ENCODE measurements at places on chromosomes 2 and 18. TPM values are rescaled to one million over a fixed set of nuclear protein-coding genes. Genes with fewer than 3 reads are reported as not detected.

- no peaks in the 10 kb centered on the region for H3K4me1 ChIP-seq
- no peak overlapping the region for H3K4me3 ChIP-seq
- no peak for DNase-seq
- no peaks in the 10 kb centered on the region for H3K27me3 ChIP-seq
- H3K36me3 ChIP-seq = no peaks in the 10 kb centered on the region
These were observed 8.5 kb downstream of the ZNF396 start for GRCh38 chr18:35368595-35368994.

- H3K36me3 ChIP-seq = no peaks in the 10 kb centered on the region
- peak overlapping the region; percentile 97 for H3K27ac ChIP-seq
- no peaks in the 10 kb centered on the region for H3K27me3 ChIP-seq
These were observed 10.3 kb downstream of the TEX44 start for GRCh38 chr2:231602859-231603467.

GRCh38 chr2:215707608-215708007, 271.7 kb upstream of the FN1 start:
- H3K27ac ChIP-seq = no peak overlapping the region
- DNase-seq = no peak
- no peaks in the 10 kb centered on the region for H3K36me3 ChIP-seq
- peaks cover 5% of the 10 kb centered on the region for H3K4me1 ChIP-seq
- no peaks in the 10 kb centered on the region for H3K27me3 ChIP-seq
- no peak overlapping the region for H3K4me3 ChIP-seq

DNA sequence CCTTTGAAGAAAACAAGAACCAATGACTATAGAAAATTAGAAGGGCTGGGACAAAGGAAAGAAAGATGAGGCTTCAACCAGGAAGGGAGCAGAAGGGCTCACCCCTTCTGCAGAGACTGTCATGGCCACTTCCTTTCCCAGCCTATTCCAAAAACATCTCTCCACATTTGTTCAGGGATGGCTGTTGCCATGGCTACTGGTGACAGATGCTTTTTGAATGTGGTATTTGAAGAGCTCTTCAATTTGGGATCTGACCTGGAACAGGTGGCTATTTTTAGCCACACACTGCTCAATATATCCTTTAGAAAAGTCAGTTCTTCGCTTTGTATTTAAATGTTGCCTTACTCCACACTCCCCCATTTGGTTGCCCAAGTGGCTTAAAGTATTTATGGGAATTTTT, 64.1 kb upstream of the LCLAT1 start:
- H3K27ac ChIP-seq = no peak overlapping the region
- no peaks in the 10 kb centered on the region for H3K36me3 ChIP-seq
- no peaks in the 10 kb centered on the region for H3K27me3 ChIP-seq
- H3K4me1 ChIP-seq = no peaks in the 10 kb centered on the region
- no peak for DNase-seq

Gene LAMA3
- 7.4 TPM for total RNA-seq

GRCh38 chr2:20568501-20569463, 82.1 kb downstream of the HS1BP3 start:
- H3K27ac ChIP-seq = no peak overlapping the region
- H3K4me3 ChIP-seq = no peak overlapping the region
- peaks cover 6% of the 10 kb centered on the region for H3K4me1 ChIP-seq
- no peaks in the 10 kb centered on the region for H3K27me3 ChIP-seq
- no peaks in the 10 kb centered on the region for H3K36me3 ChIP-seq

Gene SLC39A6
- 65.7 TPM for total RNA-seq

Gene CTLA4
- not detected for total RNA-seq

DNA sequence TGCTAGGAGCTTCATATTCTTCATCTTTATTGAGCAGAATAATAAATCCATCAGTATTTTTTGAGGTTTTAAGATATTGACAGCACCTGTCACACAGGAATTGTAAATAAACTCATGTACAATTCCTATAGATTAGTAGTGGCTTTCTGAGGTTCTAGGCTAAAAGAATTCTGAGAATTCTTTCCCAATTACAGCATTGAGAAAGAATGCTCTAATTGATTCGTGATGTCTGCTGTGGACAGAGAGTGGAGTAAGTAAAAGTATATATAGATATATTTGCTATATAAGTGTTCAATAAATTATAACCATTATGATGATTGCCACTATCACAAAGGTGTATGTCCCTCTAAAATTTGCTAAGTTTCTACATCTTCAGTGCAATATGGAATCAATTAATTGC, 186.5 kb upstream of the NRP2 start:
- H3K36me3 ChIP-seq = no peaks in the 10 kb centered on the region
- no peak overlapping the region for H3K4me3 ChIP-seq
- no peak for DNase-seq

Gene PSD4
- 2.0 TPM for total RNA-seq

Gene G6PC2
- total RNA-seq = not detected

Gene GREB1
- 335 TPM for total RNA-seq

Gene EVX2
- not detected for total RNA-seq

Gene ODC1
- 55.7 TPM for total RNA-seq

Gene SERPINB11
- total RNA-seq = not detected

- H3K36me3 ChIP-seq = no peaks in the 10 kb centered on the region
- no peaks in the 10 kb centered on the region for H3K4me1 ChIP-seq
- no peak overlapping the region for H3K4me3 ChIP-seq
- H3K27ac ChIP-seq = no peak overlapping the region
- no peak for DNase-seq
These were observed 77.3 kb upstream of the PHLPP1 start for GRCh38 chr18:62637807-62638687.

DNA sequence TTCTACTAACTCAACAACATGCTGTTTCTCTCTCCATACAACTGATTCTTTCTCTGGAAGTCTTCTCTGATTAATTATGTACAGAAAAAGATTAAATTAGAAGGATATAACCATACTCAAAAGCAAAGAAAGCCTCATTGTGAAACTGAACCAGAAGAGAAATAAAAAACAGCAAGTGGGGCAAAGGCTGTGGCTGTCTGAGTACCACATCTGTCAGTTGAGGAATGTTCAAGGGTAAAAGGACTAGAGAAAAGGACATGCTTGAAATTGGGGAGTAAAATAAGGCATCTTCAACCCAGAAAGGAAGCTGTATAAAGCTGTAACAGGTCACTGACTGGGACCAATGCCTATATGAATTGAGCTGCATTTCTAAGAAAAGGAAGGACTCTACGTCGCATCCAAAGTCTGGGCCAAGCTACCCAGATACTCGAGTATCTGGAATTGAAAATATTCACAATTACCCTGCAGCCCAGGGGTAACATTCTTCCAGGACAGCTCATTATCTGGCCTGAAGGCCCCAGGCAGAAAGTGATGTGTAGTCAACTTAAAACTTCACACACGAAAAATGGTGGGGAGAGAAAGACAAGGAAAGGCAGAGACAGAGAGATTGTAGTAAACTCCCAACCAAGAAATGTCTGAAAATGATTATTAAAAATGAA, 356.0 kb upstream of the GALNT5 start:
- no peaks in the 10 kb centered on the region for H3K27me3 ChIP-seq
- no peak overlapping the region for H3K4me3 ChIP-seq
- no peaks in the 10 kb centered on the region for H3K36me3 ChIP-seq

- DNase-seq = no peak
- no peaks in the 10 kb centered on the region for H3K4me1 ChIP-seq
- H3K27me3 ChIP-seq = no peaks in the 10 kb centered on the region
- no peak overlapping the region for H3K27ac ChIP-seq
- H3K36me3 ChIP-seq = no peaks in the 10 kb centered on the region
These were observed 35.5 kb downstream of the BUB1 start for GRCh38 chr2:110642360-110642759.

Gene ANKRD23
- 11.6 TPM for total RNA-seq

Gene UCN
- 1.4 TPM for total RNA-seq

DNA sequence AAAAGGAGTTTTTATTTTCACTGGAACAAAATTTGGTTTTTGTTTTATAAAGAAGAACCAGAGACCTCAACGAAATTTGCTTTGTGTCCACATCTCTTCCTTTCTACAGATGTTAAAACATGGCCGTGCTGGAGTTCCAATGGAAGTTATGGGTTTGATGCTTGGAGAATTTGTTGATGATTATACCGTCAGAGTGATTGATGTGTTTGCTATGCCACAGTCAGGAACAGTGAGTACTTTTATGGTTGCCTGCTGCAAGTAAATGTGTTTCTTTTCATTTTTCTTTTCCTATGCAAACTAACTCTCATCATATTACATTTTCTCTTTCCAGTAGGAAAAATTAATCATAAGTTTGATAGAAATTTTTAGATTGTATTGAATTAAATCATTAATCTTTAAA, 48.4 kb upstream of the TBR1 start:
- H3K27ac ChIP-seq = no peak overlapping the region
- H3K4me3 ChIP-seq = no peak overlapping the region
- no peak for DNase-seq
- no peaks in the 10 kb centered on the region for H3K36me3 ChIP-seq
- no peaks in the 10 kb centered on the region for H3K27me3 ChIP-seq

Gene OXER1
- total RNA-seq = 6.0 TPM

Gene IHH
- total RNA-seq = 0.36 TPM

Gene GAL3ST2
- 4.3 TPM for total RNA-seq

Gene ANKRD44
- 20.8 TPM for total RNA-seq

- H3K27me3 ChIP-seq = no peaks in the 10 kb centered on the region
- no peak overlapping the region for H3K4me3 ChIP-seq
These were observed 194.6 kb downstream of the GPD2 start for GRCh38 chr2:156630579-156631337.

GRCh38 chr2:123644053-123644452, 381.0 kb upstream of the CNTNAP5 start:
- no peaks in the 10 kb centered on the region for H3K36me3 ChIP-seq
- no peaks in the 10 kb centered on the region for H3K27me3 ChIP-seq
- no peak overlapping the region for H3K27ac ChIP-seq
- no peaks in the 10 kb centered on the region for H3K4me1 ChIP-seq
- H3K4me3 ChIP-seq = no peak overlapping the region

Gene OSR1
- 5.6 TPM for total RNA-seq

Gene NETO1
- not detected for total RNA-seq

DNA sequence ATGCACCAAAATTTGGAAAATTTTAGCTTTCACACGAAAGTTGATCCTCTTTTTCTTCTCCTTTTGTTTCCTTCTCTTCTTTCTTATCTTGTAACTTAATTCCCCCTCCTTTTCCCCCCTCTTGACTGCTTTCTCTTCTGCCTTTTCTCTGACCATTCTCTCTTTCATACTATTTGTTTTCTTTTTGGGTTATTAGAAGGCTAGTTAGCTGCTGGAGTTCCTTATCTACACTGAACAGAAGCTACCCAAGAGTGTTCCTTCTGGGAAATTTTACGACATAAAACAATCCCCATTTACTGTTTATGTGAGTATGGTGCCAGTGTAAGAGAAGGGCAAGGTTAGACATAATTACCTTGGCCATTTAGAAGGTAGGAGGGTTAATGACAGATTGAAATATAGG, 218.4 kb upstream of the DTNA start:
- DNase-seq = no peak
- H3K4me3 ChIP-seq = no peak overlapping the region
- no peak overlapping the region for H3K27ac ChIP-seq
- H3K4me1 ChIP-seq = no peaks in the 10 kb centered on the region
- no peaks in the 10 kb centered on the region for H3K27me3 ChIP-seq

- H3K4me1 ChIP-seq = no peaks in the 10 kb centered on the region
- H3K27me3 ChIP-seq = no peaks in the 10 kb centered on the region
- no peak for DNase-seq
- no peak overlapping the region for H3K4me3 ChIP-seq
These were observed 226.6 kb upstream of the ST6GAL2 start for GRCh38 chr2:107112561-107112960.

DNA sequence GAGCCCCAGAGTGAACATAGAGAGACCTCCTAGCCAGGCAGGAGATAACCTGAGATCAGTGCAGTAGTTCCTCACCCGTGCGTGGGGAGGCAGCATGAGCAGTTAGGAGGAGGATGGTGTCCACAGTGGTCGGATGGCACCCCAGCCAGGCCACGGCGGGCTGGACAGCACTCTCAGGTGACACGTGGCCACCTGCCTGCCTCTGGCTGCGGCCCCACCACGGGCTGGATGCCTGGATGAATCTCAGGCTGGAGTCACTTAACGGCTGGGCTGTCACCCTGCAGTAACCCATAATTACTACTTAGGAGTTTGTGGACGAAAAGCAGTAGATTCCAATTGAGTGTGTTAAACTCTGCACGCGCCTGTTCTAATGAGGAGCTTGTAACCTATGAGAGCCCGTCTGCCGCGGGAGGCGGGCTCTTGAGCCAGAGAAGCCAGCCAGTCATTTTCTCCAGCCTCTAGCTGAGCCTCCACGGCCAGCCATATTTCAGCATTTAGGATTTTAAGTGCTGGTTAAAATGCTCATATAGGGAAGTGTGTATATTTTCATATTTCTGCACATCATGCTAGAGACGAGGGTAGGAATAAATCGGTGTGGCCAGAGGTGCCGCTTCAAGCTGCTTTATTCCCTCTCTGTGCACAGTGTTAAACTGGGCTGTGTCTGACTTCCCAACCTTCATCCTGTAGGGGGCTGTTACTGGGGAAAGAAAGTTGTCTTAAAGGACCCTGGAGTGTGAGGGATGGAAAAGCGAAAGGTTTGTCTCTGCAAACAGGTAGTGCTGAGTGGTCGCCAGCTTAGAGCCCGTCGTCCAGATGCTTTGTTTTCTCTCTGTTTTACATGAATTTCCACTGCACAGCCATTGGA, 144.0 kb downstream of the GLI2 start:
- peaks cover 21% of the 10 kb centered on the region for H3K4me1 ChIP-seq
- H3K36me3 ChIP-seq = no peaks in the 10 kb centered on the region
- no peak for DNase-seq

GRCh38 chr2:111697560-111697959, 186.4 kb downstream of the ANAPC1 start:
- H3K36me3 ChIP-seq = no peaks in the 10 kb centered on the region
- no peak overlapping the region for H3K27ac ChIP-seq
- peaks cover 2% of the 10 kb centered on the region for H3K4me1 ChIP-seq
- H3K27me3 ChIP-seq = no peaks in the 10 kb centered on the region

- H3K27me3 ChIP-seq = no peaks in the 10 kb centered on the region
- peaks cover 11% of the 10 kb centered on the region for H3K4me1 ChIP-seq
- no peak for DNase-seq
- no peaks in the 10 kb centered on the region for H3K36me3 ChIP-seq
These were observed 99.8 kb downstream of the KLHL29 start for GRCh38 chr2:23484767-23485166.

DNA sequence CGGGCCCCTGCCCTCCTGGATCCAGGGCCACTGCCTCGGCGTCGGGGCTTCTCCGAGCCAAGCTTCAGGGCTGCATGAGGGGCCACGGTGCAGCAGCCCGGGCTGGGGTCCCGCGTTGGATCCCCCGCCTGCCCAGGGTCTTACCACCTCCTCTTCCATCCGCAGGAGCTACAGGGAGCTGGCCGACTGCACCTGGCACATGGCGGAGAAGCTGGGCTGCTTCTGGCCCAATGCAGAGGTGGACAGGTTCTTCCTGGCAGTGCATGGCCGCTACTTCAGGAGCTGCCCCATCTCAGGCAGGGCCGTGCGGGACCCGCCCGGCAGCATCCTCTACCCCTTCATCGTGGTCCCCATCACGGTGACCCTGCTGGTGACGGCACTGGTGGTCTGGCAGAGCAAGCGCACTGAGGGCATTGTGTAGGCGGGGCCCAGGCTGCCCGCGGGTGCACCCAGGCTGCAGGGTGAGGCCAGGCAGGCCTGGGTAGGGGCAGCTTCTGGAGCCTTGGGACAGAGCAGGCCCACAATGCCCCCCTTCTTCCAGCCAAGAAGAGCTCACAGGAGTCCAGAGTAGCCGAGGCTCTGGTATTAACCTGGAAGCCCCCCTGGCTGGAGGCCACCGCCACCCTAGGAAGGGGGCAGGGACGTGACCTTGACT, 52.1 kb downstream of the RAMP1 start:
- no peak overlapping the region for H3K4me3 ChIP-seq
- no peaks in the 10 kb centered on the region for H3K36me3 ChIP-seq
- H3K4me1 ChIP-seq = no peaks in the 10 kb centered on the region
- no peak overlapping the region for H3K27ac ChIP-seq

Gene PLB1
- total RNA-seq = 0.99 TPM

Gene CD302
- total RNA-seq = 72.9 TPM
